Femur (tissue), 1 donor: ENCODE measurements at places on chromosomes 3 and 15.

GRCh38 chr15:60418096-60418495 lies 20.3 kb upstream of the ANXA2 start:
- DNase-seq: no peak

GRCh38 chr3:32237670-32238452 lies 619 bp upstream of the CMTM8 start:
- peak; percentile 45 for DNase-seq

- DNase-seq: peak; percentile 14
These were observed 8.5 kb downstream of the AMOTL2 start for GRCh38 chr3:134365766-134366065.

DNA sequence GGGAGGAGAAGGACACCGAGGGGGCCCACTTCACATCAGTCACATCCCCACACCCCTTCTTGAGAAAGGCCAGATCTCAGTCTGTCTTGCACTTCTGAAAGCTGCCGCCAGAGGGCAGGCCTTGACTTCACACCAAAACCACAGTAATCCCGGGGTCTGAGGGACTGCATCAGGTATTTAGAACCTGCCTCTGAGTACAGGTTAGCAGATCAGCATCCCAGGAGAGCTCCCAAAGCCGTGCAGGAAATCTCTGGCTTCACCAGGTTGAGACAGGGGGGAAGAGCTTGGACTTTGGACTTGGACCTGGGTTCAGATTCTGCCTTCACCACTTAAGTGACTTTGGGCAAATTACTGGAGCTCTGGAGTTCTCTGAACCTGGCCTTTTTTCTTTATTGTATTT lies 50.3 kb downstream of the LHFPL4 start:
- DNase-seq: peak; percentile 69

DNA sequence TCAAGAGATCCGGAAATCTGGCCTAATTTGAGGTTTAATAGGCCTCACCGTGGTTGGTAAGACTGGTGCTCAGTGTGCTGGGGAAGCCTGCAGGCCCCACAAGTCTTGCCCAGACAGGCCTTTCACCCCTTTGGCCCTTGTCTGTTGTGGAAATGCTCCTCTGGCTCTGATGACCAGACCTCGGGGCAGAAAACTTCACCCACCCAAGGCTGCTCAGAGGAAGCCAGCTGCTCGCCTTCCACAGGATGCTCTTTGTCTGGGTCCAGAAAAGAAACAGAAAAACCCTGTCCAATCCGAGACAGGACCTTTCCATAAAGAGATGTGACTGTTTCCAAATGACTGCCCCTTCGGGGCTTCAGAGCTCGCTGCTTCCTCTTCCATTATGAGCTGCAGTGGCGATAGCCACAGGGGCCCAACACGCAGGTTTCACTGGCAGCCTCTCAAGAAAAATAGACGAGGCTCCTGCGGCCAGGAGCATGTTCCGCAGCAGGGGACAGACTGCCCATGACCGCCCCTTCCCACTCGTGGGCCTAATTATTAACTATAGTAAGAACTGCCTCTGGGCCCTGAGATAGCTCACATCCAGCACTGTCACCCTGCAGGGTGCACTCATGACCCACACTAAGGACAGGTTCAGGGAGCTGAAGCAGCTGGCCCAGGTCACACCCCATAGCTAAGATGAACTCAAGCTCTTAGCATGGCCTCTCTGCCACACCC lies 6.8 kb upstream of the SNX22 start:
- DNase-seq: no peak

DNA sequence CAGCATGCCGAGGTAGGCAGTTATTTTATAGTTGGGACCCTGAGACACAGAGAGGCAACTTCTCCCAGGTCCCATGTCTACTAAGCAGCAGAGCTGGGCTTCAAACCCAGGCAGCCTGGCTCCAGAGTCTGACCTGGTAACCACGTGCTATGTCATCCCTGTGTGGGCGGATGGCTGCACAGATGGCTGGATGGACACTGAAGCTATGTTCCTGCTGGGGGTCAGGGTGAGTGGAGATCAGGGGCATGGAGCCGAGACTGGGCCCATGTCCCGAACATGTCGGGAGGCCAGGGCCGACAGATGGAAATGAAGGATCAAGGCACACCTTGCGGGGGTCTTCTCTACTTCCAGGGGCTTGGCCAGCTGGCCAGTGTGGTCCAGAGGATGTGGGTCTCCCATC lies 9.3 kb upstream of the FBLN2 start:
- no peak for DNase-seq

DNA sequence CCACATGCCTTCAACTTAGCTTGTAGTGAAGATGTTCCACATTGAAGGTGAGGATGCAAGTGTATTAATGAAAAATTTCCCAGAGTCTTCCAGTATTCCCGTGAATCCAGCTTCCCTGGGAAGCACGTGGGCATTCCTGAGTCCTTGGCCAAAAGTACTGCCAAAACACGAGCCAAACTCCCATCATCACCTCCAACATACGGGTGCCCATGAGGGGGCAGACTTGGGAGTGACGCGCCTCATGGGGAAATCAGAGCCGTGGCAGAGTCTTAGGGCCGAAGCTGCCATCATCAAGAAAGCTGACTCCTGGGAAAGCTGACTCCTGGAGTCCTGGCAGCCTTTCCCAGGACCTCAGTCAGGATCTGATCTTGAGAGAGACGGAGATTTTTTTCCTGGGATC lies 20.1 kb upstream of the TM2D3 start:
- no peak for DNase-seq

DNA sequence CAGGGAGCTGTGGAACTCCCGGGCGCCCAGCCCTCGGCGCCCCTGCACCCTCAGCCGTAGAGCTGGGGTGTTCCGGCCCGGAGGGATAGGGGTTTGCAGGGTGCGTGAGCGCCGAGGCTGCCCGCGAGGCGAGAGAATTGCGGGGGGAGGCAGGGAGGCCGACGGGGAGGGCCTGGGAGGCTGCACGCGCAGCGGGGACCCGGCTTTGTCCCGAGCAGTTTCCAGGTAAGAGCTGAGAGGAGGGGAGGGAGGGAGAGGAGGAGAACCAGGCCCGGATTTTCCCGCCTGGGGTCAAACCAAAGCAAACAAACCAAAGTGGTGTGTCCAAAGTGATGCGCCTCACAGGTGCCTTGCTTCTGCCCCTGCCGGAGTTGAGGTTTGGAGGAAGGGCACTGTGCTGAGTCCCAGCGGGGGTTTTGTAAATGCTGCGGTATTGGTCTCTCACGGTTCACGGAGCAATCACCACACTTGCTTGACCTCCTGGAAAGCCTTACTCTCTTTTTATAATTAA lies 146.4 kb downstream of the TJP1 start:
- no peak for DNase-seq
